Adipocyte (in vitro differentiated cells): ENCODE measurements at places on chromosomes 7 and 10.

DNA sequence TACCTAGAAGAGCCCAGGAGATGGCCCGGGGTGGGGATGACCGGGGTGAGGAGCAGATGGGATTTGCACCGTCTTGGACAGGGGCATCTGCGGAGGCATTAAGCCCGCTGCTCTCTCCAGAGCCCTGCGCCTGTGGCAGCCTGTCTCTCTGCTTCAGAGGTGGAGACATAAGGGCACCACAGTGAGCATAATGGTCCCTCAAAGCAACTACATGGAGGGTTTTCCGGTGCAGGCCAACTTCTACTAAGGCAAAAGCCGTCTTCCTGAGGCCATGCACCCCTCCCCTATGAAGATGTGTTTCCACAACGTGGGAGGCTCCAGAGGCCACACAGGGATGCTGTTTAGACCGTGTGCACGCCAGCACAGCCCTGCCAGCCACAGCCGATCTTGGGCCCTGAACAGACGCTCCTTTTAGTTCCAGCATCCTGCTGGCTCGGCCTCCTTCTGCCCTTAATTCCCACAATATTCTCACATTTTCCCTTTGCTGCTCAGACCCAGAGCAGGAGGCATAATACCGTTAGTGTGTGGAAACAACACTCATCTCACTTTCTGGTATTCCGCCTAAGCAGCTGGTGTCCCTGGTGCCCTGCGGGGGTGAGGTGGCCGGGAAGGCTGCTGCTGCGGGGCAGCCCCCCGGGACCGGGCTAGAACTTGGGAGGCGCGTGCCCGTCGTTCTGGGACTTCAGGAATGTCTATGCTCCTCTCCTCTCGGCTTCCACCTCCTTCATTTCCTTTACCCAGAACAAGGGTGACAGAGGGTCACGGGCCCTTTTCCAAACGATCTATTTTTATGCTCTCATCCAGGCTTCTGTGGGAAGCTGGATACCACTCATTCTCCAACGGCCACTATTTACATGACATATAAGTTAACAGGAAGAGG is 266.9 kb downstream of the TNS3 start:
- DNase-seq: peak; percentile 64

DNA sequence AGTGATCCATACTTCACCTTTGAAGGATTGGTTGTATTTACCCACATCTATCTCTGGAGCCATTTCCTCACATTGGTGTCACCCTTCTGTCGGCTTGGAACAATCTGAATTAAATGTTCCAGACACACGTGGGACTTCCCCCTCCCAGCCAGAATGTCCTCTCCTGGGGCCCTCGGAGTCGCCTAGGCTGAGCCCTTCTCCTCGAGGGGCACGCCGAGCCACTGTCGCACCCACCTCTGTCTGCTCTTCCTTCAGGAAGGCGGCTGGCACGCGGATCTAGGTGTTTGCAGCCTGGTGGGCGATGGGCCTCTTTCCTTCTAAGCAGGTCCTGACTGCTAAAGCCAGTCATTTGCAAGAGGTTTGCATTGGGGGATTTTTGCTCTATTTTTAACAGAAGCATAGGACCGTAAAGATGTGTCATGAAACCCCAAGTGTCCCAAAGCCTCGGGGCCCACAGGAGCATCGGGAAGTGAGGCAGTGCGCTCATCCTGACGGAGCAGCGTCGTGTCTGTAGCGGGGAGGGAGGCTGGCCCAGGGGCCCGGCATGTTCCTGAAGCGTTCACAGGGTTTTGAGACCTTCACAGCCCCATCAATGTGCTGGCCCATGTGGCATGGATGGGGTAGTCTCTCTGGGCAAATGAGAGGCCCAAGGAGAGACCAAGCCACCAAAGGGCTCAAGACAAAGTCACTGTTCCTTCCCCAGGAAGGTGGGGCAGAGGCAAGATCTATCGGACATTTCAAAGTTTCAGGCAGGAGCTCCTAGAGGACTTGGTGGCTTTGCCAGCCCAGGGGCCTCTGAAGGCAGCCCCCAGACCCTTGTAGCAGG is 86.7 kb downstream of the RGS10 start:
- no peak for DNase-seq

DNA sequence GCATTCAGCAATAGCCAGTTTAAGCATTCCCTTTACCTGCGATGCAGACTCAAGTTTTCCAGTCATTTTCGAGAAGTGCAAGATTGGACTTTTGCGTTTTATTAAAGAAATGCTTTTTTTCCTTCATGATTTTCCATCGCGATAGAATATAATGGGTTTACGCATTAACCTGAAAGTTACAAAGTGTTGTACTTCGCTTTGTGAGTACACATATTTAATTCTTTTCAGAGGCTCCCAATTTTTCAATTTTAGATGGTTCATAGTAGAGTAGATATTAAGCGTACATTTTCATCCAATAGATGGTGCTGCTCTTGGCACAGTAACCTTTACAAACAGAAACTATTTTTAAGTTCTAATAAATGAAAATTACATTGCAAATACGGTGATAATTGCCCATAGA is 1.3 kb downstream of the PTPRZ1 start:
- no peak for DNase-seq

- DNase-seq: peak; percentile 49
These were observed 71.7 kb downstream of the ARL4A start for GRCh38 chr7:12759151-12759550.

GRCh38 chr7:64849250-64849923 is 53.7 kb upstream of the ZNF273 start:
- peak; percentile 1 for DNase-seq

GRCh38 chr7:51316262-51316665 is 345 bp downstream of the COBL start:
- no peak for DNase-seq

DNA sequence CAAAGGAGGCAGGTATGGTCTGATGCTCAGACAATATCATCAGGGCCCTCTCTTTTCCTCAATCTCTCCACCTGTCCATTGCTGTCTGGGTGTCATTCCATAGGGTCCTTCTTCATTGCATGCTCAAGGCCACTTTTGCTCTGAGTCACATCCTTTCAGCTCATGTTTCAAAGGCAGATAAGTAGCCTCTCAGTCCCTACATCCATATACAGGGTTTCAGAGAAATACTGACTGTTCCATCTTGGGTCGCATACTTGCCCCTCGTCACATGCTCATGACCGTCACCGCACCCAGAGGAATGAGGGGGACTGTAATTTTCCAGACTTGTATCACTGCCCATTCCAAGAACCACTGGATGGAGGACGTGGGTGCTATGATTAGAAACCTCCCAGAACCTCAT is 93.4 kb downstream of the FAM107B start:
- no peak for DNase-seq

DNA sequence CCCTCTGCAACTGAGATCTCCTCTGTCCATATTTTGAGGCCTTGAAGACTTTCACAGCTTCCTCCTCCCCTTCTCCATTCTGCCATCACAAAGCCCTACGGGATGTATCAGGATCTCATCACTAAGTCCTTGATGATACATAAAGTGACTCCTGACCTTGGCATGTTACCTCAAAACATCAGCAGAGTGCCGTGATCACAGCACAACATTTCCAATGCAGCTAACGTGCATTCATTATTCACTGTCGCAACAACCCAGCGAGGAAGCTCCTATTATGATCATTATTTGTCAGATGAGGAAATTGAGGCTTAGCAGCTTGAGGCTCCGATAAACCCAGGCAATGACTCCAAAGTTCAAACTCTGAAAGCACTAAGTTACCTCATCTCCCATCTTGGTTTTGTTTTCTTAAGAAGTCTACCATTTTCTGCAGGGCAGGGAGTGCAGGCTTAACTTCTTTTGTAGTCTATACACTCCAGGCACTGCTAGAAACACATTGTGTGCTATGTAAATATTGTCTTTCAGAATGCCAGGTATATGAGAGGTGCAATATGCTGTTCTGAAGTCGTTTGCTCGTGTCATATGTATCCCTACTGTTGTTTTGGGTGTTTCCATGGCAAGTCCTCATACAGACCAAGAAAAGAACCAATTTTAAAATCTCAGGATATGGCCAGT is 80.6 kb upstream of the C1QL3 start:
- no peak for DNase-seq

DNA sequence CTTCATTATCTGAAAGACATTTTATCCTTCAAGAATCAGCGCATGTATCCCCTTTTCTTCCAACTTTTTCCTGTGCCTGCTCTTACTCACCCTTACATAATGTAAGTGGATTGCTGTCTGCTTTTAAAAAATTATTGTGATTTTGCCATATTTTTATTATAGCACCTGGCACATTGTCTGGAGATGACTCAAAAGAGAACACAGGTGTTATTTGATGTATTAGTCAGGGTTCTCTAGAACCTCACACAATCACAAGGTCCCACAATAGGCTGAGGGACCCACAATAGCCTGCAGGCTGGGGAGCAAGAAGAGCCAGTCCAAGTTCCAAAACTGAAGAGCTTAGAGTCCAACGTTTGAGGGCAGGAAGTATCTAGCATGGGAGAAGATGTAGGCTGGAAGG is 390.0 kb downstream of the EXOC4 start:
- no peak for DNase-seq

DNA sequence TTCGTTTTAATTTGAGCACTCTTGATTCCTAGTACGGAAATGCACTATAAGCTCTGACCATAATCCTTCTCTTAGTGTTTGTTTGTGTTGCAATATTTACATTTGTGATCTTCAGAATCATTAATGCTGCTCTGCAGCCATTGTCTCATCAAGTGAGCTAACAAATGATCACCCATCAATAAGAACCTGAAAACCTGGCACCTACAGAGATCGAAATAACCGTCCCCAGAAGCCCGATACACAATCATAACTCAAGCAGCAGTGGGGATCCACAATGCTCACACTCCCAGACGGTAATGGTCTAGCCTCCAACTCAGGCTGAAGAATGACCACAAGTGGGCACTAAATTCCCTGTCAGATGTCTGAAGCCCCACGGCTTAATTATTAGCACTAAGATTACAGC is 156.0 kb upstream of the NFE2L3 start:
- DNase-seq: no peak

DNA sequence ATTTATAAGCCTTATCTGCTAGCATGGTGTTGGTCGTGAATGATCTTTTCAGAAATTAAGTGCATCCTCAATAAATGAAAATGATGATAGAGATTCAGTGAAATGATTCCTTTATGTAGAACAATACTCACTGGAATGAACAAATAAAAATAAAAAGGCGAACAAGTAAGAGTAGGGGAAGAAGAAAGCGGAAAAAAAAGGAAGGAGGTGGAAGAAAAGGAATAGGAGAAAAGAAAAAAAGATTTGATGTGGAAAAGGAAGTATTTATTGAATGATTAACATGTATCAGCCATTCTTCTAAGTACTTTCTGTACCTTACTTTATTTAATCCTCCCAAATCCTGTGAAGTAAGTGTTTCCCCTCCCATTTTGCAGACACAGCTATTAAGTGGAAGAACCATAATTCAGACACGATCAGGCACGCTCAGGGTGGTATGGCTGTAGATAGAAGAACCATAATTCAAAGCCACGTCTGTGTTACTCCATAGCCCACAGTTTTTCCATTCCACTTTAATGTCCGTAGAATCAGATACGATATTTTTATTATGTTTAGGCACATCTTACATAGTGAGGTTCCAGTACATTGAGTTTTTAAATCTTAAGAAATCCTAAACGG is 156.2 kb upstream of the LAMB4 start:
- DNase-seq: no peak

DNA sequence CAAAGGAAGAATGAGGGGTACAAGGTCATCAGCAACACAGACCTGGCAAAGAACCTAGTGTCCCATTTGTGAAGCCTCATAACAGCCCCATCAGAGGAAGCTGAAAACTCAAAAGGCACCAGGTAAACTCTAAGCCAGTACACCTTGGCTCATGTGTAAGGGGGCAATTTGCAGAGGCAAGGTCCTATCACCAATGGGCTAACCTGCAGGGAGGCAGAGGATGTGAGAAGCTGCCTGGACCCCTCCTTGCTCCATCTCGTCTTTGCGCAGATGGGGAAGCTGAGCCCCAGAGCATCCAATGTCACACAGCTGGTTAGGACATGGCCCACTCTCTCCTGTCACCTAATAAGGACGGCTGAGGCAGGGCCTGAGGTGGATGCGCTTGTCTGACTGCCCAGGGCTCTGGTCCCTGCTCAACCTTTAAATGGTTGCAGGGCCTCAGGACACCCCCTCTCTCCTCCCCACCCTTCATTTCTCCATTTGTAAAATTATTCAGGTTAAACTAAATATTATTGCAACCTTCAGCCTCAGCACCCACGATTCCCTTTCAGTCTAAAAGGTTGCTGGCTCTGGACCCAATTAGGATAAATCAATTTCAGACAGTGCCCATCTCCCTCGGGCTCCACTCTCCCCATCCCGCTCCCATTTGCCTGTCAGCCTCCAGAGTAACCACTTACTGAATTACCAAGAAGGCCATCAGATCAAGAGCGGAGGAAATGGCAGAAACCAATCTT is 135.3 kb downstream of the OAT start:
- DNase-seq: no peak

DNA sequence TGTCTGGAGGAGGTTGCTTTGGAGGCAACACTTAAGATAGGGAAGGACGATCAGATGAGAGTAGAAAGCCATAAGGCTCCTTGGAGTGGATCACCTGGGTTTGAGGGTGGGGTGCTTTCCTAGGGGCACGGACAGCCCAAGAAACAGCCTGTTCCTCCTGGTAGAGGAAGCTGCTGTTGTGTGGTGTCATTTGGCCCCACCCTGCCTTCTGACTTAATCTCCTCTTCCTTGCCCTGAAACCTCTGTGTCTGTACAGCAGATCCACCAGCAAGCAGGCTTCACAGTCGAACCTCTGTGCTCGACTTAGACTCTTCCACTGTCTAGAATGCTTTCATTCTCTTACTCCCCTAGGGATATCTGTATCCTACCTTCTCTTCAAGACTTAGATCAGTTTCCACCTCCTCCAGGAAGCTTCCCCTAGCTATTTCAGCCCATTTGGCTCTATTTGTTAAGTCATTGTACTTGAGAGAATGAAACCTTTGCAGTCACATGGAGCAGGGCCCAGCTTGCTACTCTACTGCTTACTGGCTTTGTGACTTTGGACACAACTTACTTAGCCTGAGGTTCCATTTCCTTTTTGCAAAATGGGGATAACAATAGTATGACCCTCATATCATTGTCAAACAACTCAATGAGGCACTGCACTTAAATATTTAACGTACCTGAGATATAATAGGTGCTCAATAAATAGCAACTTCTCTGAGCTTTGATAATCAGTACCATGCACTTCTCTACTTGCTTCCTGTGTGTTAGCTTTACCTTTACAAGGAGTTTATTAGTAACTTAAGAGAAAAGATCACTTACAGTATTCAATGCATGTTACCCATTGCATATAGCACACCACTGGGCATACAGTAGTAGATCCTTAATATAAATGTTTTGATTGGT is 5.0 kb downstream of the MXI1 start:
- DNase-seq: peak; percentile 17

DNA sequence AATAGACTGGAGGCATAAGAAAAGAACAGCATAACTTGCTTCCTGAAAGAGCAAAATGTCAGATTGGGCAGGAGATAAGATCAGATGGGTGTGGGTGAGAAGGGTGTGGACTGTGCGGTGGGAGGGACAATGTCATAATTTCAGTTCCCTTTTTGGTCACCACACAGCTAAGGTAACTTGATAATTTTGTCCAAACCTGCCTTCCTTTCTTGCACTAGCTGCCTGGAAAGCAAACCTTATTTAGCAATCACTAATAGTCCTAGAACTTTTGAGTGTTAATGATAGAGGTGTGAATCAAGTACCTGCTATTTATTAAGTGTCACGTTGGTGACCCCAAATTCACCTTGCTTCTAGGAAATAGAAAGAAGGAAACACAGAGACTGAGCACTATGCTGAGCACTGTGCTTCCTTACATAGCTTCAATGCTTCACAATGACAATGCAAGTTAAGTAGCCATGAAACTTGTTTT is 72.4 kb upstream of the SP4 start:
- DNase-seq: no peak
